ENCODE measurements at places on chromosomes 1 and 21. TPM values are rescaled to one million over a fixed set of nuclear protein-coding genes. Genes with fewer than 3 reads are reported as not detected.

TMEM200B gene
- total RNA-seq = not detected

SDHB gene
- 157 TPM for total RNA-seq

ANGPTL3 gene
- total RNA-seq = not detected

LRRC8D gene
- total RNA-seq = 48.9 TPM

FMO2 gene
- total RNA-seq = not detected

TFAP2E gene
- total RNA-seq = 0.56 TPM

CFAP74 gene
- total RNA-seq = not detected

ERMAP gene
- 1.6 TPM for total RNA-seq

RAP1A gene
- total RNA-seq = 55.3 TPM

KLHL17 gene
- 13.9 TPM for total RNA-seq

SPRR2G gene
- not detected for total RNA-seq

KRTAP13-1 gene
- not detected for total RNA-seq

IL10 gene
- not detected for total RNA-seq

LAMC1 gene
- total RNA-seq = 8.4 TPM

C1orf141 gene
- not detected for total RNA-seq

CTSE gene
- not detected for total RNA-seq

ATP1A4 gene
- total RNA-seq = not detected

KRTAP19-3 gene
- total RNA-seq = not detected

GUCA2B gene
- not detected for total RNA-seq

TFF2 gene
- total RNA-seq = not detected

MAP3K7CL gene
- total RNA-seq = 34.8 TPM

S100A2 gene
- total RNA-seq = not detected

TSPEAR gene
- total RNA-seq = not detected

SERPINC1 gene
- total RNA-seq = 0.26 TPM

TGFBR3 gene
- not detected for total RNA-seq

S100A4 gene
- not detected for total RNA-seq

KLHDC9 gene
- total RNA-seq = 11.0 TPM

DIO1 gene
- not detected for total RNA-seq

FCRL6 gene
- not detected for total RNA-seq

RPTN gene
- total RNA-seq = not detected

CASQ1 gene
- total RNA-seq = not detected

RIPPLY3 gene
- not detected for total RNA-seq

AADACL4 gene
- total RNA-seq = not detected

WNT9A gene
- total RNA-seq = not detected

CHAF1B gene
- total RNA-seq = 2.3 TPM

DENND2D gene
- total RNA-seq = 90.9 TPM

AMY1B gene
- not detected for total RNA-seq

KPNA6 gene
- 19.7 TPM for total RNA-seq

PRELP gene
- not detected for total RNA-seq

TMEM240 gene
- total RNA-seq = 2.6 TPM

SWT1 gene
- 1.8 TPM for total RNA-seq

C8B gene
- total RNA-seq = not detected

LMNA gene
- total RNA-seq = 27.5 TPM

CD247 gene
- total RNA-seq = 41.3 TPM

LCA5L gene
- total RNA-seq = not detected

LMOD1 gene
- total RNA-seq = not detected

TNFRSF1B gene
- not detected for total RNA-seq
